ENCODE measurements at places on chromosomes 1 and 21.

- DNase-seq, result no peak
These were observed 49.6 kb downstream of the LRRC71 start for GRCh38 chr1:156970017-156970416.

DNA sequence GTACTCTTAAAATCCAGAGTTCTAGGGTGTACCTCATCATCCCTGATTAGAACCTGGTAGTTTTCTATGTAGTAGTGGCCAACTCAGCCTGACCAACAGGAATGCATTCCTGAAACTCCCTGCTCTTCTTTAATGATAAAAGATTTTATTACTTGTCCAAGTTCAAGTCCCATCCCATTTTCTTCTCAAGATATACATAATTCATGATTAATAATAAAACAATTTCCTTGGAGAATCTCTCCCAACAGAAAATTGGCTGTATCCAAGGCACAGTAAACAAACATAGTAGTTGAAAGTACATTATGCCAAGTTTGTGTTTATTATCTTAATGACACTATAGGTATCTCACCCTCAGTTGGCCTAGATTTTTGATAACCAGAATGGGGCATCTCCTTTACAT, 714.1 kb upstream of the ADAMTS5 start:
- DNase-seq, result no peak

- DNase-seq, result no peak
These were observed 12.5 kb downstream of the ACTRT2 start for GRCh38 chr1:3033790-3034090.

DNA sequence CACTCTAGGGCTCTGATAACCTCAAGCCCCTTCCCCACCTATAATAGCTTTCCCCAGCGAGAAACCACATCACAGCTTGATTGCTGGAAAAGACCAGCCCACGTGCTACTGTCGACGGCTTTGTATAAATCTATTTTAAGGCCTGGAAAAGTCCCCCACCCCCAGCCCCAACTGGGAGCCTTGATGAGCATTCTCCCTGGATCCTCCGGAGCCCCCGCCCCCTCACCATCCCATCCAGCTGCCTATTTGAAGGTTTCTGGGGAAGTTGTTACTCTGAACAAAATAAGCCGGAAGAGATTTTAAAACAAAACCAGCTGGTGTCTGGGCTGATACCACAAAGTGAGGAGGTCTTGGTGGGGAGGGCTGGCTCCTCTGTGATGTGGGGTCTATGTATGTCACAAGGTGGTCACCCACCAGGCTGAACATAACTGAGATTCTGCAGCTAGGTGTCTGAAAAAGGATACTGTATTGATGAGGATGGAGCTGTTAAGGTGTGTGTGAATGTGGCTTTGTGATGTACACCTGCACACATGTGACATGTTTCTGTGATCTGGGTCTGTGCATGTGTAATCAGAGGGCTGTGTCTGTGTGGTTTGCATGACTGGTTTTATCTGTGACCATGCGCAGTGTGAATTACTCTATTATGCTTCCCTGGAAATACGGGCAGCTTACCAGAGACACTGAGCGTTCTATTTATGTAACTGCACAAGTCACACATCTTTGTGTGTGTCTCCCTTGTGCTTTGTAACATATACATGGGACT, 25.0 kb downstream of the RIMS3 start:
- no peak for DNase-seq

- DNase-seq, result no peak
These were observed 499.6 kb downstream of the MRPL39 start for GRCh38 chr21:25107708-25108107.

- no peak for DNase-seq
These were observed 13.3 kb upstream of the PPP2R5A start for GRCh38 chr1:212271823-212272485.

GRCh38 chr1:78830321-78830720, 176.2 kb downstream of the ADGRL4 start:
- no peak for DNase-seq

GRCh38 chr1:81729818-81730217, 70.9 kb upstream of the ADGRL2 start:
- no peak for DNase-seq
